Activated CD8-positive, alpha-beta memory T cell treated with anti-CD3 and anti-CD28 coated beads, Interleukin-2, amount 10 ng/mL, durations not matched to agents 7 days and 5 days (primary cell): ENCODE measurements at places on chromosomes 7 and 10. TPM values are rescaled to one million over a fixed set of nuclear protein-coding genes. Genes with fewer than 3 reads are reported as not detected.

GRCh38 chr10:34798654-34799053 lies 16.4 kb downstream of the PARD3 start:
- DNase-seq = no peak
- no peaks in the 10 kb centered on the region for H3K36me3 ChIP-seq
- H3K4me1 ChIP-seq = no peaks in the 10 kb centered on the region
- no peak overlapping the region for H3K4me3 ChIP-seq
- H3K27ac ChIP-seq = no peak overlapping the region
- no peaks in the 10 kb centered on the region for H3K27me3 ChIP-seq

DNA sequence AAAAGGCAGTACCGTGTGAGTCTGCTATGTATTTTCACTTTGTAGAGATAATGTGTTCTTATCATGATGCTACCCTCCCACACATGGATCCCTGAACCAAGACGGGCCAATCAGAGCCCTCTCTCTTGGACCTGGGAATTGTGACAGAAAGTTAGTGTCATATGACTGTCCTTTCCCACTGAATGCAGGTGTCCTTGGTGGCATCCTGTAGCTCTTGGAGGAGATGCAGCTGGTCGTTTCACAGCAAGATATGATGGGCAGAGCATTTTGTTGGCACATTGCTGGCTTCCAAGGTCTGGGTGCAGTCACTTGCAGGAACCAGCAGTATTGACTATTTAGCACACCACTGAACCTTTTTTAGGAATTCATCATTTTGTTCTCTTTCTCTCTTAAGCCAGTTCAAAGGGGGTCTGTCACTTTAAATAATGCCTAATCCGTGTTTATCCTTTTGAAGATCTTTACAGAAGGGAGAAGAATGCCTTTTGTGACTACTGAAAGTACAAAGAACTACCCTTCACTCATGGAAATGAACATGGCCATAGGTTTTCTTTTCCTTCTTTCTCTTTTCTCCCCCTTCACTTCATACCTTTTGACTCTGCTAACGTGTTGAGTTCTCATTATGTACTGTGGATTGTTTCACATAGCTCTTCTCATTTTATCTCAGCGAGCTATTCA lies 125.1 kb downstream of the PLXDC2 start:
- no peak overlapping the region for H3K27ac ChIP-seq
- H3K27me3 ChIP-seq = no peaks in the 10 kb centered on the region
- H3K4me3 ChIP-seq = no peak overlapping the region

- no peak overlapping the region for H3K4me3 ChIP-seq
- no peaks in the 10 kb centered on the region for H3K36me3 ChIP-seq
- H3K4me1 ChIP-seq = no peaks in the 10 kb centered on the region
- no peak for DNase-seq
- no peaks in the 10 kb centered on the region for H3K27me3 ChIP-seq
- H3K27ac ChIP-seq = no peak overlapping the region
Measured at GRCh38 chr10:59129867-59130266, 46.6 kb upstream of the PHYHIPL start.

PNLIP gene
- total RNA-seq = not detected

- DNase-seq = no peak
- peaks cover 28% of the 10 kb centered on the region for H3K36me3 ChIP-seq
- H3K4me1 ChIP-seq = no peaks in the 10 kb centered on the region
- H3K27me3 ChIP-seq = no peaks in the 10 kb centered on the region
Measured at GRCh38 chr10:114295393-114295792, 56.3 kb downstream of the VWA2 start.

NXPH1 gene
- total RNA-seq = not detected

ASB15 gene
- not detected for total RNA-seq

- peak overlapping the region; percentile 91 for H3K27ac ChIP-seq
- no peaks in the 10 kb centered on the region for H3K36me3 ChIP-seq
- H3K27me3 ChIP-seq = no peaks in the 10 kb centered on the region
- peak; percentile 84 for DNase-seq
- H3K4me1 ChIP-seq = peaks cover 50% of the 10 kb centered on the region
- H3K4me3 ChIP-seq = peak overlapping the region; percentile 82
Measured at GRCh38 chr10:102119417-102120141, 589 bp downstream of the LDB1 start.

- H3K4me1 ChIP-seq = peaks cover 8% of the 10 kb centered on the region
- no peak overlapping the region for H3K27ac ChIP-seq
- peaks cover 80% of the 10 kb centered on the region for H3K36me3 ChIP-seq
- no peak overlapping the region for H3K4me3 ChIP-seq
- no peak for DNase-seq
Measured at GRCh38 chr7:64802699-64803098, 8.5 kb downstream of the ZNF138 start.

RBP3 gene
- total RNA-seq = not detected

PTPRN2 gene
- 3.2 TPM for total RNA-seq

PPP1R9A gene
- not detected for total RNA-seq

NPSR1 gene
- not detected for total RNA-seq

PLPP4 gene
- not detected for total RNA-seq

OR2A12 gene
- total RNA-seq = not detected

- H3K36me3 ChIP-seq = peaks cover 11% of the 10 kb centered on the region
- peak; percentile 67 for DNase-seq
- peaks cover 20% of the 10 kb centered on the region for H3K27me3 ChIP-seq
- H3K27ac ChIP-seq = no peak overlapping the region
Measured at GRCh38 chr7:128031901-128032604, 816 bp upstream of the LRRC4 start.

DNA sequence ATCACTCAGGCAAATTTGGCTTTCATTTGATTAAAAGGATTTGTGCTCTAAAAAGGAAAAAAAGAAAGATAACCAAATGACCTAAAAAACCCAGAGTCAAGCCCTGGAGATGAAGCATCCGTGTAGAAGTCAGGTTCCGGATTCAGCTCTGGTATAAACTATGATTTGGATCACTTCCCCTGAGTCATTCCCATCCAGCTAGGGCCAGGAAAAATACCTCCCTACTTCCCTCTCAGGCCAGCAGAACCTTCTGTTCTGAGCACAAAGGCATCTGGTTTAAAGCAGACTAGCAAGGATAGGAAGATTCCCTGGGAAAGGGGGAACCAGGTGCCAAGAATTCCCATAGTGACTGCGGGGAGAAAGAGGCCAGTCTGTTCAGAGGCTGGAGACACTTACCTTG lies 25.7 kb upstream of the NDST2 start:
- H3K27ac ChIP-seq = no peak overlapping the region
- peaks cover 7% of the 10 kb centered on the region for H3K36me3 ChIP-seq
- no peaks in the 10 kb centered on the region for H3K4me1 ChIP-seq
- H3K4me3 ChIP-seq = no peak overlapping the region
- no peak for DNase-seq
- H3K27me3 ChIP-seq = no peaks in the 10 kb centered on the region

GRCh38 chr7:16926283-16926682 lies 44.5 kb upstream of the AGR3 start:
- peaks cover 13% of the 10 kb centered on the region for H3K36me3 ChIP-seq
- peaks cover 42% of the 10 kb centered on the region for H3K4me1 ChIP-seq
- no peaks in the 10 kb centered on the region for H3K27me3 ChIP-seq
- peak; percentile 50 for DNase-seq
- H3K27ac ChIP-seq = no peak overlapping the region

DNA sequence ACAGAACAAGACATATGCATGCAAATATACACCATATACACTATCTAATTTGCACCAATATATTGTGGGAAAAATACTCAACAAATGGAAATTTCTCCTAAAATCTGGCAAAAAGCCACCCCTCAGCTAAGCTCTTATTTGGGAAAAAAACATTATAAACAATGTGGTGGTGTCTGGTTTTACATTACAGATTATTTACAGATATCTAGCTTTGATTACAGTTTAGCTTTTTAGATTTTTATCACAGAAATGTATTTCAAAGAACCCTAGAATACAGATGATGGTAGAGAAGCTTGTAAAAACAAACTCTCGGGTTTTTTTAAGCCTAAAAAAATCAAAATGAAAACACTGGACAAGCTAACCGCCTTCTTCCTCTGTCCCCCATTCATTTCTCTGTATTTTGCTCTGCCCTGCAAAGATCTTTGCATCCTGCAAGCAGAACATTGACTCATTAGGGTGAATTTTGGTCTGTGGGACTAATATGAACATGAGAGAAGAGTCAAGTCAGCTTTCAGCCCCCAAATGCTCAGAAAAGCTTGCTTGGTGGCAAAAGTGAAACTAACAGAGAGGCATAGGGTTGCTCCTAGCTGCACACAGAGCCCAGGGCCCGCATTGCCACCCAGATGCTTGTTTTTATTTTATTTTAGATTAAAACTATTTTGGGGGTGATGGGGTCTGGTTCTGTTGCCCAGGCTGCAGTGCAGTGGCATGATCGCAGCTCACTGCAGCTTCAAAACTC lies 88.8 kb upstream of the LYZL1 start:
- no peaks in the 10 kb centered on the region for H3K36me3 ChIP-seq
- no peak for DNase-seq
- no peak overlapping the region for H3K27ac ChIP-seq

DNA sequence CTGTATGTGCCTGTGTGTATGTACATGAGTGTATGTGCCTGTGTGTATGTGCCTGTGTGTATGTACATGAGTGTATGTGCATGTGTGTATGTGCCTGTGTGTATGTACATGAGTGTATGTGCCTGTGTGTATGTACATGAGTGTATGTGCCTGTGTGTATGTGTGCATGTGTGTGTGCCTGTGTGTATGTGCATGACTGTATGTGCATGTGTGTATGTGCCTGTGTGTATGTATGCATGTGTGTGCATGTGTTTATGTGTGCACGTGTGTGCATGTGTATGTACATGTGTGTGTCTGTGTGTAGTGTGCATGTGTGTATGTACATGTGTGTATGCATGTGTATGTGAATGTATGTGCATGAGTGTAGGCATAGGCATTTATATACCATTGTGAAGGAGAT lies 274.8 kb downstream of the ADARB2 start:
- no peak overlapping the region for H3K4me3 ChIP-seq
- no peaks in the 10 kb centered on the region for H3K4me1 ChIP-seq
- DNase-seq = no peak
- no peaks in the 10 kb centered on the region for H3K36me3 ChIP-seq

DNA sequence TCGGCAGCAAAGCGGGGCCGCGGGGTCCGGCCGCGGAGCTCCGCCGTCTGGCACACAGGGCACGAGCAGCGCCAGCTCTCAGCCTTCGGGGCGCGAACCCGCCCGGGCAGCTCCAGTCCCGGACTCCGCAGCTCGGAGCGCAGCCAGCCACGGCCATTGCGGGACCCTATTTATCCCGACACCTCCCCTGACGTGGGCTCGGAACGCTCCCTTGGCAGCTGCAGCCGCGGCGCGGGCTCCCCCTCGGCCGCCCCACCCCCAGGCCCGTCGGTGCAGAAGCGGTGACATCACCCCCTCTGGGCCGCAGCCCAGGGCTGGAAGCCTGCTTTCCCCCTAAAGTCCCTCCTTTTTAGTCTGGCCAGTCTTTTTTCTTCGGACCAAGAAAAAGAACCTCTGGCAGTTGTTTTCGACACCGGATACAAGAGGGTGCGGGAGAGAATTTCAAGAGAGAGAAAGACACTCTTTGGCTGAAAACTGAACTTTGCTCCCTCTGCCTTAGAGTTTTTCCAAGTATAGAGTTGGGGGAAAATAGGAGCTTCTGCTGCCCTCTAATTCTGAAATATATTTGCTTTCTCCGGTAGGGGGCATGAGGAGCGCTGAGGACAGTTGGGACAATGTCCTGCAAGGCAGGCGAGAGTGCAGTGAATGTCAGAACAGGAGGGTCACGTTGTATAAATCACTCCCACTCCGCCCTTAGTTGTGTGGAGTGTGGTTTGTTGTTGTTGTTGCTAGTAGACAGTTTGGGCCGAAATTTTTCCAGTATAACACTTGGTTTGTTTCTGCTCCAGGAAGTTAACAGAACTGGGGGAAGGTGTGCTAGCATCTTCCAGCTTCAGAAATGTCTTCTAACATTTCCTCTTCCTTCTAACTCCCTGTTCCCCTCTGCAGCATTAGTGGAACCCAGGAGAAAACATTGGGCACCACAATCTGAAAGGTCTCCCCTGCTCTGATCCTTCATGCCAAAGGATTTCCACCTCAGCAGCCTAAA lies at the start of gene SFRP4:
Gene SFRP4 (minus strand): TSS at position 145 of the 988 bp plus-strand sequence. CDS start 280 bp downstream, outside the sequence.
- no peak within 1 kb of the TSS for H3K27ac ChIP-seq
- H3K27me3 ChIP-seq = peaks cover 81% of the 10 kb centered on the region
- H3K36me3 ChIP-seq = no peaks in the 10 kb centered on the region
- DNase-seq = no peak
- H3K4me3 ChIP-seq = peak within 1 kb of the TSS; percentile 37

DNA sequence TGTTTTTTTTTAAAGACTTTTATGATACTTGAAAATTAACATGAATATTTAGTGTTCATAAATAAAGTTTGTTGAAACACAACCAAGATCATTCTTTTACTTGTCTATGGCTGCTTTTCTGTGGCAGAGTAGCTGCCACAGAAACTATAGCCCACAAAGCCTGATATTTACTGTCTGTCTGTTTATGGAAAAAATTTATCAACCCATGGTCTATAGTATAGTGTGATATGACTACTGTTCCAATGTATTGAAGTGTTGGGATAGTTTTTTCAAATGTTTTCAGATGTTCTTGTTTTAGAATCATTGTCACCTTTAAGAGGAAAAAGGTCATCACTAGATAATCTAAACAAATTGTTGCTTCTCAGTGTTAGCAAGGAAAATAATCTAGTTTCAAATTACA lies 10.8 kb downstream of the TFAM start:
- H3K27ac ChIP-seq = no peak overlapping the region
- peaks cover 3% of the 10 kb centered on the region for H3K4me1 ChIP-seq
- DNase-seq = no peak
- H3K36me3 ChIP-seq = peaks cover 43% of the 10 kb centered on the region

DNA sequence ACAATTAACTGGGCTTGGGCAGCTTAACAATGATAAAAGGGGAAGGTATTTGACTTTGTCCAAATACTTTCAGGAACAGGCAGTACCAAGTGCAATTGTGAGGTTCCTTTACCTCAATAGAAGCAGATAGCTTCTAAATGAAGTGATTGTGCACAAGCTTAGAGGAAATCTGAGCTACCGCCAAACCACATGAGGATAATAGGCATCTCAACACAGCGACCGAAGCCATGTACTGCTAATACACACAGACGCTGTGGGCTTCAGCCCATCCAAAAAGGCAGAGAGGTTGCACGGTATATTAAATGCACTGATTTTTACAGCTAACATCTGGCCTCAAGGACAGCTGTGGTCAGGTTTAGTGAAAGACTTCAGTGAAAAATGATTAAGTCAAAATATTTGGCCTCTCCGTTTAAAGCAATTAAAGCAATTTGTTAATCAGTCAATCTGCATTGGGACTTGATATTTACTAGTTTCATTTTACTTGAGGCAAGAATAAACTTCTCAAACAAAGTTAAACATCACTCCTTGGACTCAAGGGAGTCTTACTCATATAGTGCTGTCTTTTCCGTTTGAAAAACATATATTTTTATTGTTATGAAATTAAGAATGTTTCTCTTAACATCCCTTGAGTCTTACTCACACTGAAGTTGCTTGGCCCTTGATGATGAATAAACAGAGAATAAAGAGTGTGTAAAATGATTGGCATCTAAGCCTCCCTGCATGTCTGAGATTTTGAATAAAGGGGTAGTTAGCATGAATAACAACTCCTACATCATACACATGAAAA lies 306.3 kb downstream of the C7orf25 start:
- no peak for DNase-seq
- H3K4me1 ChIP-seq = no peaks in the 10 kb centered on the region
- H3K27ac ChIP-seq = no peak overlapping the region
- H3K4me3 ChIP-seq = no peak overlapping the region
- H3K36me3 ChIP-seq = no peaks in the 10 kb centered on the region
